ENCODE measurements at places on chromosomes 6 and 20.

- DNase-seq = peak; percentile 32
These were observed 14.2 kb upstream of the FAM8A1 start for GRCh38 chr6:17585766-17586490.

GRCh38 chr6:21769405-21769861 lies 175.9 kb downstream of the SOX4 start:
- no peak for DNase-seq

GRCh38 chr6:170537329-170537728 lies 15.8 kb downstream of the PSMB1 start:
- no peak for DNase-seq

DNA sequence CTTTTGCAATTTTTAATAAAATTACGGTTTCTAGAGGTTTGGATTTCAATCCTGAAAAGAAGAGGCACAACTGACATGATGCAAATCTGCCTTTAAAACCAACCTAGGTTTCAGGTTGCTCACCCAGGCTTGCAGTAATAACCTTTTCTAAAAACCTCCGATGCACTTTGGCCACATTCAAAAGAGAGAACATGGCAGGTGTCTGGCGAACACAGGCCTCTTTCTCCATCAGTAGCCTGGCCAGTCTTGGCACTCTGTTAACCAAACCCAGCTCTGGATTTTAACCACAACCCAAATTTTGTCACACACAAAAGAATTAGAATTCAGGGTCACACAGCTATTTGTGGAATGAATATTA lies 55.8 kb upstream of the MAFB start:
- no peak for DNase-seq
